Body of pancreas (tissue), 4 donors: ENCODE measurements at places on chromosomes 7 and 10. TPM values are rescaled to one million over a fixed set of nuclear protein-coding genes. Genes with fewer than 3 reads are reported as not detected.

DNA sequence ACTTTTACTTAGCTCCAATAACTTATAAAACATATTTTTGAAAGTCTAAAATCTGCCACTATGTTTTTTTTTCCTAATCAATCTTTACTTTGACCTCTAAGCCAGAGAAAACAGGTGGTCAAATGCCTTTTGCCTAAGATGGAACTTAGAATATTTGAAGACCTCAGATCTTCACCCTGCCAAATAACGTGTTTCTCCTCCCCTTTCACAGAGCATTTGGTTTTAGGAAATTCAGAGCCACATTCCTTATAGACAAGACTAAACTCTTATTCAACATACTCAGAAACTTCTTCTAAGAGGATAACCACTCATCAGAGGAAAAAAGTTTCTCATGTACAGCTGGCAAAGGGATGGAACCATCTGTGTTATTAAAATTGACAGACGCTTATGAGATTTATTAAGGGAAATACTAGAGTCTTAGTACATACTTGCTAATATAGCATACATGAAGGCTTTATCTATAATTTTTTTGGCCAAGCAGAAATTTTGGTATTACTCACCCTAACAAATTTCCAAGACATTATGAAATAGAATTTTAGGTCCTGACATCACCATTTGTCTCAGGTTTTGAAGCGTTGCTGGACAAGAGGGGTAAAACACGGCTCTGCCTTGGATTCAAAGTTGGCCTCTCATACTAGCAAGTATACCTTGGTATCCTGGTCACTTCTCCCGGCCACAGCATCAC lies 2.6 kb upstream of the EGFR start:
- H3K27ac ChIP-seq = no peak overlapping the region
- no peak for DNase-seq

DNA sequence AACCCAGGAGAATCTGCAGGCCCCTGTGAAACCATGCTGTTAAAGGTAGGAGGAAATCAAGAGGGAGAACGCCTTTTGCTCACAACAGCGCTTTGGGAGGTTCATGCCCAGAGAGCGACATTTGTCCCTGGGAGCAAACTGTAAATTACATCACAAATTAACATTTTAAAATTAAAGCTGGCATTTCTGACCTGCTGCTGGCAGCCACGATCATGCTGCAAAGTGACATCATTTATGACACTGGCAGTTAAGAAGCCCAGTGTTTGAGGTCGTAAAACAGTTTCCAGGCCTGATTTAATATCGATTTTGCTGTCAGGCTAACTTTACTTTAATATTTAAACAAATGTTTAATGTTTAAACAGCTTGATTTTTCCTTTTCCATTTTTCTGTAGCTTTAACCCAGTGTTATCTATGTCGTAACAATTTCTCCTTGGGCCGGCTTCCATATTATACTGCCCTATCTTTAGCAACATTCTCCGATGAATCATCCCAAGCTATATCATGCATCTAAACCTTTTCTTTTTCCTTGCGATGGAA lies 86.5 kb upstream of the NPVF start:
- peak; percentile 73 for DNase-seq
- H3K27me3 ChIP-seq = no peaks in the 10 kb centered on the region
- H3K36me3 ChIP-seq = no peaks in the 10 kb centered on the region
- H3K27ac ChIP-seq = peak overlapping the region; percentile 37

- no peak overlapping the region for H3K27ac ChIP-seq
- H3K4me1 ChIP-seq = no peaks in the 10 kb centered on the region
- H3K4me3 ChIP-seq = no peak overlapping the region
- H3K27me3 ChIP-seq = no peaks in the 10 kb centered on the region
These were observed 25.3 kb downstream of the CFAP46 start for GRCh38 chr10:132916956-132917666.

- H3K27ac ChIP-seq = no peak overlapping the region
- no peaks in the 10 kb centered on the region for H3K36me3 ChIP-seq
- H3K4me3 ChIP-seq = no peak overlapping the region
- no peaks in the 10 kb centered on the region for H3K27me3 ChIP-seq
- no peaks in the 10 kb centered on the region for H3K4me1 ChIP-seq
- DNase-seq = no peak
These were observed 400.9 kb downstream of the SUGCT start for GRCh38 chr7:40535678-40536077.

- no peaks in the 10 kb centered on the region for H3K27me3 ChIP-seq
- DNase-seq = no peak
- no peaks in the 10 kb centered on the region for H3K36me3 ChIP-seq
- no peak overlapping the region for H3K4me3 ChIP-seq
These were observed 222.9 kb downstream of the TCERG1L start for GRCh38 chr10:131088619-131089018.

GRCh38 chr7:135190703-135191102 lies 20.2 kb upstream of the CYREN start:
- no peak for DNase-seq
- peaks cover 21% of the 10 kb centered on the region for H3K36me3 ChIP-seq
- no peaks in the 10 kb centered on the region for H3K27me3 ChIP-seq
- H3K27ac ChIP-seq = peak overlapping the region; percentile 73
- H3K4me1 ChIP-seq = peaks cover 47% of the 10 kb centered on the region

DNA sequence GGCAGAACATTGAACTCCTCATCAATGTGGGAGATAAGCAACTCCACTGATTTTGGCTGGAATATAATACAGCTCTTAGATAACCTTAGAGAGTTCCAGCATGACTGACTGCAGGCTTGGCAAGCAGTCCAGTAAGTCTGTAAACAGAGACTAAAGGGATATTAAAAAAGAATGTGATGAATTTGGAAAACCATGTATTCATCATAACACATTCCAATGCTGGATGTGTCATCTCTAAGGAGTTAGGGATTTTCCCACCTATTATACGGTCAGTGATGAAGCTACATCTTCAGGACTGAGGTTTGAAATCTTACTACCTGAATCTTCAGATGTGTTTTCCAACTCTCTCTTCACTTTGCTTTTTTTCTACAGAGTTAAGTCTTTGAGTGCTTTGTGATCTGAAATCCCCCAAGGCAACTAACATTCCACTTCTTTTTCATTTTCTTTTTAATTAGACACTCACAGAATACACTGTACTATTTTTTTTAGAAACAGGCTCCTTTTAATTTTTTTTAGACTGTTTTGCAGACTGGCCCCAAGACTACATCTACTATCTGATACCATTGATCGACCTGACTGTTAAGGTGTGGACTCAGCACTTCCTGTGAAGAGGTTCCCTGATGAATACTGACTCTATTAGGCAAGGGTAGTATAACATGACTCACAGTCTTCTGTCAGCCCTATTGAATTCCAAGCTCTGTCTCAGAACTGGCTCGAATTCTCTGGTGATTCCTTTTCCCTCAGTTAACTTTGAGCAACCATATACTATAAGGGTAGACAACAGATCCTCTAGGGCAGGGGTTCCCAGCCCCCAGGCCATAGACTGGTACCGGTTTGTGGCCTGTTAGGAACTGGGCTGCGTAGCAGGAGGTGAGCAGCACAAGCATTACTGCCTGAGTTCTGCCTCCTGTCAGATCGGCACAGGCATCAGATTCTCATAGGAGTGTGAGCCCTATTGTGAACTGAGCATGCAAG lies 678.2 kb downstream of the GRM8 start:
- DNase-seq = no peak
- no peaks in the 10 kb centered on the region for H3K27me3 ChIP-seq
- H3K4me1 ChIP-seq = no peaks in the 10 kb centered on the region
- H3K27ac ChIP-seq = no peak overlapping the region
- H3K4me3 ChIP-seq = no peak overlapping the region

GRCh38 chr7:46558482-46559193 lies 637.6 kb upstream of the IGFBP3 start:
- no peak for DNase-seq
- no peaks in the 10 kb centered on the region for H3K27me3 ChIP-seq
- peaks cover 4% of the 10 kb centered on the region for H3K4me1 ChIP-seq

Gene ADD3
- total RNA-seq = 37.9 TPM

Gene ZNF727
- total RNA-seq = 8.2 TPM

Gene LMTK2
- total RNA-seq = 23.1 TPM

Gene TCF7L2
- total RNA-seq = 25.7 TPM

Gene HEPACAM2
- 2.1 TPM for total RNA-seq
